CD4-positive, alpha-beta T cell treated with Interleukin-4 for 1 hour (primary cell): ENCODE measurements at places on chromosomes 3 and 15.

- no peak for DNase-seq
These were observed 16.0 kb upstream of the MYO1E start for GRCh38 chr15:59388670-59389069.

DNA sequence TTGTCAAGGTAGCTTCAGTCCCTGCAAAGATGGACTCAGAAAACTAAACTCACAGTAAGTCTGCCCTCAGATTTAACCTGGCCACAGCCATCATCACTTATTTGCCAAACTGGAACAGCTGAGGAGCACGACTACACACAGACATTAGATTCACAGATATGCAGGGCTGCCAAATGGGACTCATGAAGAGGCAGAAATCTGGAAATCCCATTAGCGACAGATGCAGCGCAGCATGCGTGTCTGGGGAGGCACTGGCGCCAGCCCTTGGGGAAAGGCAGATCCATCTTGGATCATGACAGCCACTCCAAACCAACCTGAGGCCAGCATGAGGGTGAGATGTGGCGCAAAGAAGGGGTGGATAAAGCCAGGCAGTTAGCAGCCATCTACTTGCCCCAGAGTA, 160.7 kb upstream of the TSC22D2 start:
- DNase-seq = no peak

- peak; percentile 13 for DNase-seq
These were observed 30.1 kb downstream of the GPR15 start for GRCh38 chr3:98561727-98562521.

DNA sequence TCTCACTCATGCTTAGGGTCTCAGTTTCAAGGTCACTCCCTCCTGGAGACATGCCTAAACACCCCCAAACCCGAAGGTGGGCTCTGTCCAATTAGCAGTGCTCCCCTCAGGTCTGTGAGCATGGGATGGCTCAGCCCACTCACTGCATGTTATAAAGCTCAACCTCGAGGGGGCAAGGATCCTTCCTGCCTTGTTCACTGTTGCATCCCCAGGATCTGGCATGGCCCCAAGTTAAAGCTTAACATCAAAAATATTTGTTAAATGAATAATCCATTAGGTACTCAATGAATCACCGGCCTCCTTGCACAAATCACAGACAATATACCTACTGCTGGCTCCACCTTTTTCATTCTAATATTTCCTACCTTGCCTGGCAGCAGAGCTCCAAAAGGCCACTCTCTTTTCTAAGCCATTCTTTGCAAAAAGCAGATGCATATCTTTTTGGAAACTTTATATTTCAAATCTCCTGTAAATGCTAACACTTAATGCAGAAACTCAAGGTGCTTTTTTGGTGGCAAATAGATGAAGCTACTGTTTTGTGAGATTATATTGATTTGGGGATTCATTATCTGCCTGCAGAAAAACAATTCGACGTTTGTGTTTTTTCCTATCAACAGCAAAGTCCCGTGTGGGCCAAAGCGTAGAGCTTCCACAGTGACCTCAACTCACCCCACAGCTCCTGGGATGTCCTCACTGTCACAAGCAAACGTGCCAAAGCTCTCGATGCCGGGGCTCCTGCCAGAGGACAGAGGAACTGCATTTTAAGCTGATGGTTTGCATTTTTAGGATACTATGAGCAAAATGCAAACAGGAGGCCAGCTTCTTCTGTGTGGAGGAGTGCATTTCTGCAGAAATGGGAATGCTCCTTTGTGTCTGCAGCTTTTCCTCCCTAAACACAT, 35.4 kb downstream of the PCOLCE2 start:
- DNase-seq = no peak

DNA sequence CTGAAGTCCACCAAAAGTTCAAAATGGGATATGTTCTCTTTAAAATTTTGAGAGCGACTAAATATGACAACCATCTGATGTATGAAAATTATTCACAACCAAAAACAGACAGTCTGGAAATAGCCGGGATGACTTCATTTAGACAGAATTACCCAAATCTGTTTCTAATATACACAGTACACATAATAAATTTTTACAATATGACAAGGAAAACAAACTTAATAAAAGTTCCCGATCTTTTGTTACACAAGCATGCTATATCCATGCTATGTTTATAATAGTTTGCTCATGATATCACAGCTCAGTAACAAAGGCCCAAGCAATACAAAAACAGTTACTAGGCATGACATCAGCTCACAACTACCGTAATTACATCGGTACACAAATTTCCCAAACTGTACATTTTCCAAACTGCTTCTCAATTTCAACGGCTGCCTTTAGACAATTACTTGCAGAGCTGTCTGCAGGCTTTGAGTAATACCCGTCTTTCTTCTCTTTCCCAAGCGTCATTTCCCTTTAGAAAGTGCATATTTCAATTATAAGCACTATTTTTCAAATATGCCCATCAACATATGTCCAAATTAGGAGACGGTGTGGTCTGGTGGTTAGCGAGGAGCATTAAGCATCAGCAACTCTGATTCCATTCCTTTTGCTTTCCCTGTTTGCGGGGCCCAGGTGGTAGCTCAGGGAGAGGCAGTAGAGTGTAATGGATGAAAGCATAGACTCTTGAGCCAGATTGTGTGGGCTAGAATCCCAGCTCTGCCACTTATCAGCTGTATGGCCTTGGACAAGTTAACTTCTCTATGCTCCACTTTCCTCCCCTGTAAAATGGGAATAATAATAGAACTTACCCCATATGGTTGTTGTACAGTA, 481.2 kb downstream of the FOXP1 start:
- no peak for DNase-seq

DNA sequence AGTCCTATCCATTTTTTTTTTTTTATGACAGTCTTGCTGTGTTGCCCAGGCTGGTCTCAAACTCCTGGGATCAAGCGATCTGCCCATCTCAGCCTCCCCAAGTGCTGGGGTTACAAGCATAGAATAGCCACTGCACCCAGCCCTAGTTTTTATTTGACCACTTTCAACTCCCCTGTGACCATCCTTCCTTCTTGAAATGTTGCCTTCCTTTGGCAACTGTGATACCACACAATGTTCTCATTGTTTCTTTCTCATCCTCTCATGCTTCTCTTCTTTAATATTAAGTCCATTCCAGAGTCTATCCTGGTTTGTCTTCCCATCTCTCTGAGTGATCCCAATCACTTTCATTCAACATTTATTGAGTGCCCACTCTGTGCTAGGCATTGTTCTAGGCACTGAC, 7.9 kb upstream of the GPD1L start:
- DNase-seq = no peak
